ENCODE measurements at places on chromosomes 7 and 10.

DNA sequence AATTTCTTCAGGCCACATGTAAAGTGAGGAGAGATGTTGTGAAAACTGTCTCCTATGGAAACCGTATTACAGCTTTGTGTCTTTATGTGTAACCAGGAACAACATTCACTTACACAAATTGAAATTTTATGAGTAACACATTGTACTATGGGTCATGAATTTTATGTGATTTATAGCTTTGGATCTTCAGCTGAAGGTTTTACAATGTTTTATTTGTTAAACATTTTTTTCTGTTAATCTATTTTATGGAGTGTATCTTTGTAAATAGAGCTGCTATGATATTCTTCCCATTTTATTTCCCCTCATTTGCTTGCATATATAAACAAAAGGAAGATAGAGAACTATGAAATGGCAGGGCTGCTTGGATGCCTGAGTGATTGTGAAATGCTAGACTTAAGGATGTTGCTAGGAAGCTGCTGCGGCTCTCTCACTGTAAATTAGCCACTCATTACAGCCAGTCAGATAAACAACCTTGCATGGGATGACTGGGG lies 104.5 kb upstream of the PCLO start:
- DNase-seq = no peak

DNA sequence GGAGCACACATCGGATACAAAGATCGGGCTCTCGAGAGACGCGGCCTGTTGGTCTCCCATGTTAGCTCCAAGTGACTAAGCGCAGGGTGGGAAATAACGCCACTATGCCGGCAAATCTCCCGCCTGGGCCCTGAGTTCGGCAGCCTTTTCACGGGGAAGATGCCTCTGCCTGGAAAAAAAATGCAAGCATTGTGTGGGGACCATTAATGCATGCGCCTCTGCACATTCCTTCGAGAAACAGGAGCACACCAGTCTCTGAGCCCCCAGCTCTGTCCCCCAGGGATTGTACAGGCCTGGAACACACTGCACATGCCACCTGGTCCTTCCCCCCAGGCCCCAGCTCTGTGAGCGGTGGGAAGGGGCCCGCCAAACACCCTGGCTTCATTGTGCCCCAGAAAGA lies 44.1 kb downstream of the FBXW4 start:
- no peak for DNase-seq

- DNase-seq = no peak
Measured at GRCh38 chr7:86928308-86928707, 131.1 kb downstream of the ELAPOR2 start.

GRCh38 chr7:94431619-94432280 lies 37.1 kb downstream of the COL1A2 start:
- no peak for DNase-seq
